EL (cell line): ENCODE measurements at places on chromosomes 5 and 9.

DNA sequence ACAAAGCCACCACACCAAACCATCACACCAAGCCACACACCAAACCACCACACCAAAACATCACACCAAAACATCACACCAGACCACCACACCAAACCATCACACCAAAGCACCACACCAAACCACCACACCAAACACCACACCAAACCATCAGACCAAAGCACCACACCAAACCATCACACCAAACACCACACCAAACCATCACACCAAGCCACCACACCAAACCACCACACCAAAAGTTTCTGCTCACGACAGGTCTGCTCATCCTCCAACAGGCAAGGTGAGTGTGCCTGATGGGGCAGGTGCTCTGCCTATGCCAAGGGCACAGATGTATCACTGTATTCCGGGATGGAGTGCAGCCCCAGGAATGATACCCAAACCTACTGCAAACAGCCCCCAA lies 87.9 kb upstream of the FSTL4 start:
- DNase-seq, result no peak

- DNase-seq, result no peak
These were observed 44.0 kb downstream of the FREM1 start for GRCh38 chr9:14866200-14866749.

- DNase-seq, result peak; percentile 9
These were observed 23.0 kb downstream of the GDNF start for GRCh38 chr5:37816883-37817282.

DNA sequence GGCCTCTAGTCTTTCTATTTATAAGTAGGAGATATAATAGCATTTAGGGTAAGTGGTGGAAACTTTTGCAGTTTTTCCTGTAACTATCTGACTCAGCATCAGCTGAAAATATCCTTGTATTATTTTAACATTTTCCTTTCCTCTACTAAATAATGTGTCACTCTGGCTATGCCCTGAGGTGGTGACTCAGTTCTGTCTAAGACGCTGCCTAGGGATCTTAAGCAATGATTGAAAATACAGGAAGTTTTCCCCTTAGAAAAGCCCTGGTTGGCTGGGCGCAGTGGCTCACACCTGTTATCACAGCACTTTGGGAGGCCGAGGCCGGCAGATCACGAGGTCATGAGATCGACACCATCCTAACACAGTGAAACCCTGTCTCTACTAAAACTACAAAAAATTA lies 9.3 kb upstream of the EDIL3 start:
- DNase-seq, result peak; percentile 55
